Activated T-helper 1 cell treated with anti-CD3 and anti-CD28 coated beads, Interleukin-2, amount 50 U/mL, for 16 hours (primary cell): ENCODE measurements at places on chromosomes 4 and X.

- DNase-seq = no peak
These were observed 1.2 kb downstream of the ELF2 start for GRCh38 chr4:139175646-139176301.

DNA sequence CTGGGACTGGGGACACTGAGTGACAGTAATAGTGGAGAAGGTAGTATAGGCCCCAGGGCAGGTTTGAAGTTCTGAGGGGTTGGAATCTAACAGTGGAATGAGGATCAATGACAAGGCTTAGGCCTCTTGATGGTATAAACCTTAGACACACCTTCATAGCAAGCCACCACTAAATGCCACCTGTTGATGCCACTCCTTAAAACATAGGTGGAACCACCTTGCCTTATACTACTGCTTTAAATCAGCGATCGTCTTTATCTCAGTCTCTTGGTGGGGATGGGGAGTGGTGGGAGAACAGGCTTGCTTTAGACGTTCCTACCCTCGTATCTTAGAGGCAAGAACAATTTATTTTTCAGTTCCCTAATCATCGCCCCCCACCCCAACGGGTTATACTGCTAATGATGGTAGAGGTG lies 1.2 kb downstream of the RAB33B start:
- DNase-seq = no peak

DNA sequence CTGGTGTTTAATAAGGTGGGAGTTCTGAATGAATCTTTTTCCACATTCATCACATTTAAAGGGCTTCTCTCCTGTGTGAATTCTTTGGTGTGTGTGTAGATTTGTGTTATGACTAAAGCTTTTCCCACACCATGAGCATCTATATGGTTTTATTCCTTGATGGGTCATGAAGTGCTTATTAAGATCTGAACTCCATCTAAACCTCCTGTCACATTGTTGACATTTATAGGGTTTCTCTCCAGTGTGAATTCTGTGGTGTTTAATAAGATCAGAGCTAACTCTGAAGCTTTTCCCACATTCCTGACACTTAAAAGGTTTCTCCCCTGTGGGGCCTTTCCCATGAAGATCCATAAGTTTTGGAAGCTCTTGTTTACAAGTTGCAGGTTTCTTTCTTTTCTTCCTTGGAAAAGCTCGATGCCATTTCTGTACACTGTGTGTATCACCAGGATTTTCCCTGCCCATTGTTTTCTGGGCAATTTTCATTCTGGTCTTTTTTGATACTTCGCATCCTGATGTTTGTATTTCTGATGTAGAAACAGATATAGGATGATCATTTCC lies 21.9 kb upstream of the ETDC start:
- DNase-seq = no peak

DNA sequence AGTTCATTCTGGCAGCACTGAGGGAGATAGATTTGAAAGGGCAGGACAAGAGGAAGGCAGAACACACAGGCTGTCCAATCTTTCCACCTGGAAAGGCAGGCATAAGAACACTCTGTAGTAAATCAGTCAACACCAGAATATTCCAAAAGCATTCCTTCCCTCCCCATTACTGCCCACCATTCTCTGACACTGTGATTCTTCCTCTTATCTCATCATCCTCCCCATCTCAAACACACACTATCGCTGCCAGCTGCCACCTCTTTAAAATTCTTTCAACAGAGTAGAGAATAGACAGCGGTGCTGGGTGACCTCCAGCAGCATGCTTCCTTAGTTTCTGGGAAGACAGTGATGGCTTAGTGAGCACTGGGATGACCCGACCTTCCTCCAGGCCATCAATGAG lies 53.7 kb upstream of the MYOZ2 start:
- no peak for DNase-seq

DNA sequence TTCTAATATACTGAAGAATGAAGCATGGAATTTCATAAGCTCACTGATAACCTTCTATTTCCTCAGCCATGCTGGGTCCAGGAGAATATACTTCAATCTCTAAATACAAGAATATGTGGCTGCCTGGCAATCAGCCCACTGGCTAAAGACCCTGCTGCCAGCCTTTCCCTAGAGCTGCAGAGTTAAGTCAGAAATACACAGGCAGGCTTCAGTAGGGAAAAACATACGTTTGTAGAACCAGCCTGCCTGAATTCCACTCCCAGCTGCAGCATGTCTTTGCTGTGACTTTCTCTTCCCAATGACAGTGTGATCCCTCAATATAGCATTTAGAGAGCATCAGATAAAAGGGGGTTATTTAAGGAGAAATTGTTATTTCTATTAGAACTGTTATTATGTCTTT lies 289.1 kb downstream of the PCDH19 start:
- DNase-seq = no peak

GRCh38 chr4:174496631-174497432 lies 25.5 kb downstream of the HPGD start:
- no peak for DNase-seq

- no peak for DNase-seq
These were observed 12.5 kb upstream of the ASIC5 start for GRCh38 chr4:155878611-155879010.

DNA sequence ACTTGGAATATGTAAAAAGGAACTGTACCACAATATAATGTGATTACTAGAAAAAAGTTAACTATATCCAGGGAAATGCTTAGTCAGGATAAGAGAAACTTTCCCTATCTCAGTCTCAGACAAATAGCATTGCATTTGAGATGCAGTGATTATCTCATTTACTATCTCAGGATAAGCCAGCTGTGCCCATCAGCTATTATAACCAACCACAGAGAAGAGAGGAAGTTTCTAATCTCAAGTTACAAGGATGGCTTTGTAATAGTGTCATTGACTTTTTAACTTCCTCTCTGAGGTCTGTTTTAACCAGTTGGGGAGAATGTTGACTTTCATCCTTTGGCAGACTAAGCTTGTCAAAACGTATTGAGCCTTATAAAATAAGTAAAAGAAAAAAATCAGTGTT lies 56.5 kb downstream of the SNX25 start:
- no peak for DNase-seq

DNA sequence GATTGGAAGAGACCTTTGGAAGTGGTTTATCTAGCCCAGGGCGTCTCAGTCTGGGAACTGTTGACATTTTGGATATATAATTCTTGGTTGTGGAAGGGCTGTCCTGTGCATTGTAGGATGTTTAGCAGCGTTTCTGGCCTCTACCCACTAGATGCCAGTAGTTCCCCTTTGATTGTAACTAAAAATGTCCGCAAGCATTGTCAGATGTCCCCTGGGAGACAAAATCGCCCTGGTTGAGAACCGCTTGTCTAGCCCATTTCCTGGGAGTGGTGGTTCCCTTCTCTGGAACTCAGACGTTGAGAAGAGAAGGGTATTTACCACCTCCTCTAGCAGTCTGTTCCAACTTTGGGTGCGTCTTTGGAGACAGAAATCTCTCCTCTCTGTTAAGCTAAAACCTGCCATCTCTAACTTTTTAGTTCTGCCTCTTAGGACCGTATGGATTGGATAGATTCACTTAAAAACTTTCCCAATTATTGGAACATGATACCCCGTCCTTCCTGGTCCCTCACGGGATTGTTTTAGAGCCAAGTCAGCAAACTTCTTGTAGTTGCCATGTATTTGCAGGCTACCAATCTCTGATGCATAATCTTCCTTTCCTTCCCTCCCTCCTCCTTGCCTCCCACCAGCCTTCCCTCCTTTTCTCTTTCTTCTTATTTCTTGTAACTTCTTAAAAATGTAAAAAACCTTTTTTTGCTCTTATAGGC lies 13.9 kb downstream of the TMEM165 start:
- no peak for DNase-seq

DNA sequence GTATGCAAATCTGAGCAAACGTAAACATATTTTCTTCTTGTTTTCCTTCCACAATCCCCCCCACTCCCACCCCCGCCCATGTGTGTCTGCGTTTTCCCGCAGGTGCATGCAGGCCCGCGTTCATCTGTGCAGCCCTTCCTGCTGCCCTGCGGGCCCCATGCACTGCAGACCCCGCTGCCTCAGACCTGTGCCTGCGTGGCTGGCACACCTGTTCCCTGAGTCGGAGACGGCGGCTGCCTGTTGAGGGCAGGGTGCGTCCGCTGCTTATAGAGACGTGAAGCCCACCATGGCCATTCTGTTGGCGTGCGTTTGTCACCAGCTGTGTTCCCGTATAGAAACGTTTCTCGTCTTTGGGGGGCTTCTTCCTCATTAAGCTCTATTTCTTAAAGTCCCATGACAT lies 51.5 kb downstream of the PCGF3 start:
- DNase-seq = no peak

DNA sequence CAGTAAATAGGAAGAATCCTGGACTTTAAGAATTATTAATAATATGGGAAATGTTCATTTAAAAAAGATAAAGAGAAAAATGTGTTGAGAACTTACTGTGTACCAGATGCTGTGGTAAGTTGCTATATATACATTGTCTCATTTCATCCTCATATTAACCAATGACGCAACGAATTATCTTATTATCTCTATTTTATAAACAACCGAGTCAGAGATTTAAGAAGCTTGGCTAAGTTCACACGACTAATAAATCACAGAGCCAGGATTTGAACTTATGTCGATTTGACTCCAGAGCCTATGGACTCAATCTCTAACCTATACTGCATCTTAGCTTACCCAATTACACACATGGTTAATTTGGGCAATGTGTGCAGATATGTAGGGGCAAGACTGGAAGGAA lies 15.5 kb upstream of the DCTD start:
- no peak for DNase-seq

- DNase-seq = no peak
These were observed 349.8 kb downstream of the UNC5C start for GRCh38 chr4:95198961-95199360.

GRCh38 chr4:74543231-74543781 lies 98.4 kb downstream of the AREG start:
- DNase-seq = no peak

DNA sequence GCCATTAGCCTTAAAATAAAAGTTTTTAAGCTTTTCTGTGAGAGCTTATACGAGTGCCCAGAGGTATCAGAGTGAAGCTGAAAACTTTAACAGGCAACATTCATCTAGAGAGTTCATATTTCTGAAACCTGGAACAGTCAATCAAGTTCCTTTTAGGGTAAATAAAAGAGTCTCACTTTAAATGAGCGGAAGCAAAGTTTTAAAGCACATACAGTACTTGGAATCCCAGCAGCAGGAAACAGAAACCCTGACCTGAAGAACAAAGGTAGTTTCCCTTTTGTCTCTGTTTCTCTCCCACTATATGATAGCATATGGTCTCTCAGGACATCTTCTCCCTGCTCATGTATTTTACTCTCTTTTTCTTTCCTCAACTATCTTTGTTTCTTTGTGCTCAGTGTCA lies 153.0 kb downstream of the ASB9 start:
- no peak for DNase-seq

DNA sequence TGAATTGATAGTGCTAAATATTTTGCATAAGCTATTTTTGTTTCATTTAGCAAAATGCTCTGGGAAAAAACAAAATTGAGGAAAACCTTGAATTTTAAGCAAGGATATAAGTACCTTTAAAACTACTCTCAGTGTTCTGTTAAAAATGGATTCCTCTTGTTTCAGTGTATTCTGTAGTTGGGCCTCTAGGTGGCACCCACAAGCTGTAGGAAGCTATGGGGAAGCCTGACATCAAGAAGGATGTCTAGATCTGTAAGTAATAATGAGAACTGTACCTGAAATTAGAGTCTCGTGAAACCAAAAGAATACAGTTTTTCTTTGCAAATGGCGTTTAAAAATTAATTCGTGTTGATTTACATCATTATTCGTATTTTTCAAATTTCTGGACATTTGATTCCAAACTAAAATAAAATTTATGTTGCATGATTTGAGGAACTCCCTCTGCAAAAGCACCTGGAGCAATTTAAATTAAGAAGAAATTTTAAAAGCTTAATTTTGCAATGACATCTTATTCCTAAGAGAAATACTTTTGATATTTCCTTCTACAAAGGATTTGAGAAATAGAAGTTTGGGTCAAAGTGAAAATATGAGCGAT lies 51.2 kb downstream of the TMPRSS11E start:
- DNase-seq = peak; percentile 5

GRCh38 chr4:42609051-42609450 lies 47.9 kb downstream of the ATP8A1 start:
- DNase-seq = no peak

DNA sequence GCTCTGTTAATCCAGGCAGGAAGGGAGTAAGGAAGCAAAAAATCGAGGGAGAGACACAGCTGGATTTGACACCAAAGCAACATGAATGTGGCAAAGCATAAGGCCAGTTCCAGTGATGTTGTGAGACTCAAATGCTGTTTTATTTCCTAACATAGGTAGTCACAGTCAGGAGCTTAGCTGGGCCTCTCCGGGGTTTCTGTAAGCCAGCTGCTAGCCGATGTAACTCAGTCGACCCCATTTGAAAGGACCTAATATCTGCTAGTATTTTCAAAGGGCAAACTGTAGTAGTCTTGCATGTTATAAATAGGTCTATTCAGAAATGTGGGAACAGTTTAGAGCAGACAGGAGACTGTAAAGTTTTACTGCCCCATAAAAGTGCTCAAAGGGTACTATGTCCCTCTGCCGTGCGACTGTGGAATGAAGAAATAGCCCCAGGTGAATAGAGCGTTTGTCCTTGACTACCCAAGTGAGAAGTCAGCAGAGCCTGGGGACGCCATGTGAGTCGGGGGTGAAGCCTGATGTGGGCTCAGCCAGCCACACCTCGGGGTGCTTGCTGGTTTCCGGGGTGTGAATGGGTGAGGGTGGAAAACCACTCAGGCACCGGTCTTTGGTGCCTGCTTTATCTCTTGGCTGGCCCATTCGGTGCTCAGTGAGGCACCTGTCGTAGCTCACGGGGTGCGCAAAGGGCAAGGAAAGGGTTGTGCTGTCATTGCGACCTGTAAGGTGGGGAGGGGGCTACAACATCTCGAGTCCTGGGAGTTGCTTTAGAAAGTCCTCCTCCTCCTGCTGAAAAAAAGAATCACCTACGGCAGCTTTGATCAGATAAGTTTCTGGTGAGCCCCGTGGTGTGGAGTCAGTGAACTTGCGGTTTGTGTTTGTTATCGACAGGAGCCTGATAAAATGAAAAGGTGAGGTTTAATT lies 745 bp downstream of the TRIM2 start:
- peak; percentile 13 for DNase-seq
